ENCODE measurements at places on chromosomes 13 and 19.

- DNase-seq, result no peak
These were observed 1220.5 kb upstream of the SLC10A2 start for GRCh38 chr13:104286566-104287290.

- DNase-seq, result no peak
These were observed 110.2 kb upstream of the TSHZ3 start for GRCh38 chr19:31459430-31459829.

GRCh38 chr13:100549316-100549715 lies 39.3 kb downstream of the GGACT start:
- DNase-seq, result no peak

- DNase-seq, result no peak
These were observed 5.9 kb downstream of the SBK2 start for GRCh38 chr19:55530996-55531395.

DNA sequence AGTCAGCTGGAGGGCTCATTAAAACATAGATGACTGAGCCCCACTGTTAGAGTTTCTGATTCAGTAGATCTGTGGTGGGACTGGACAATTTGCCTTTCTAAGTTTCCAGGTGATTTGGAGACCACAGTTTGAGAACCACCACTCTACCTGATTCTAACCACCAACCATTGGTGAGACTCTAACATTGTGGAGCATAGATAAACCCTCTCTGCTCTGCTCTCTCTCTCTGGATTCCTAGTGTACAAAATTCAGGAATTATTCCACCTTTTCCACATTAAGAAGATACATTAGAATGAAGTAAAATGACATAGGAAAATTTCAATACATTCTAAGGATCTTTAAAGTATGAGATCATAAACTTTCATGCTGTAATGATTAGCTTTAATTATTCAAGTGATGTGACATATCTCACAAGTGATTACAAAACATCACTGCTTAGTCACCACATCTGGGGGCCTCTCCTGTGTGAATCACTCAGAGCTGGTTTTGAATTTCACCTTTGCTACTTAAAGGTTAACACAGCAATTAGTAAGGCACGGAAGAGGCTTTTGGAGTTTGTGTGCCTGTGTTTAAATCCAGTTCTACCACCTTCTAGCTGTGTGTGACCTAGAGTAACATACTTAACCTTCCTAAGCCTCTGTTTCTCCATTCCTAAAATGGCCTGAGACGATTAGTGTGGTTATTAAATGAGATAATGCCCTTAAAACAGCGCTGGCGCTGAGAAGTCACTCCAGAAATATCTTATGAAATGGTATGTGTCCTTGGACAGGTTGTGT lies 78.5 kb upstream of the NBEA start:
- DNase-seq, result no peak

GRCh38 chr13:41352935-41353840 lies 42.1 kb downstream of the NAA16 start:
- DNase-seq, result peak; percentile 28

DNA sequence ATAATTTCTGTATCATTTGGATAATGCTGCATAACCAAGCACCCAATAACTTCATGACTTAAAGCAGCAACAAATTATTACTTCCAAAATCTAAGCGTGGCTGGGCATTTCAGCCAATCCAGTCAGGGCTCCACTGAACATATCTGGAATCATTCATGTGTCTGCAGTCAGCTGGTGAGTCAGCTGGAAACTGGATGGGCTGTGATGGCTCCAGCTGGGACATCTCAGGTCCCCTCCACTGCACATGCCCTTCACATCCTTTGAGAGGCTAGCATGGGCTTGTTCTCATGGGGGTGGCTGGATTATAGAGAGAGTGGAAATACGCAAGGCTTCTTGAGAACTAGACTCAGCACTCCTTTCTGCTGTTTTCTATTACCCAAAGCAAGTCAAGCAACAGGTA lies 961.9 kb downstream of the DIAPH3 start:
- DNase-seq, result no peak

- DNase-seq, result no peak
These were observed 519.5 kb downstream of the SUCLA2 start for GRCh38 chr13:47481536-47481935.

DNA sequence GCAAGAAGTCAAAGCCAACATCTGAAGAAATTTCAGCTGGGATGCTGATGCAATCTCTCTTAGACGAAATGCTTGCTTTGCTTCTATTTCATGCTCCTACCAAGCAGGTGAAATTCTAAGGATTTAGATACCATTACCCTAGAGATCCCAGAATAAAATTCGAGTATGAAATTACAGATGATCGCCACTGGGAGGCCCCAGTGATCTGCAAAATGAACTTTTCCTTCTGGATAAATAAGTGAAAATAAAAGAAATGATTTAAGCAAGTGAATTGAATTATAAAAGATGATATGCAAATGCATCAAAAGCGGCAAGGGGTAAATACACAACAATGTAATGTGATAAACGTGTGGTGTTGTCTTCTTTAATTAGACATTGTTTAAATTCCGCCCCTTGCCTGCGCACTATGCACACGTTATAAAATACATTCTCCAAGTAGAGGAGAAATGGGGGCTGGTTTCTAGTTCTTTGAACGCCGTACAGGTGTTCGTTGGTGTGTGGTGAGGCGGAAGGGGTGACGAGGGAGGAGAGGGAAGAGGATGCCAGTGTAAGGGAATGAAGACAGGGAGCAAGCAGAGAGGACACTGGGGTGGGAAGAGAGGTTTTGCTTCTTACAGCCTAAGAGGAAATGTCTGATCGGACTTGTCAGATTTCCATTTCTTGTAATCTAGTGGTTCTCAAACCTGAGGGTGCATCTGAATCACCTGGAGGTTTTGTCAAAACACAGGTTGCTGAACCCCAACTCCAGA lies 58.0 kb downstream of the ERCC5 start:
- no peak for DNase-seq

GRCh38 chr19:33348301-33349010 lies 25.1 kb upstream of the CEBPG start:
- DNase-seq, result no peak

GRCh38 chr19:1893791-1894190 lies 8.5 kb upstream of the ABHD17A start:
- no peak for DNase-seq

- DNase-seq, result no peak
These were observed 62.4 kb upstream of the RNF113B start for GRCh38 chr13:98239162-98240076.

DNA sequence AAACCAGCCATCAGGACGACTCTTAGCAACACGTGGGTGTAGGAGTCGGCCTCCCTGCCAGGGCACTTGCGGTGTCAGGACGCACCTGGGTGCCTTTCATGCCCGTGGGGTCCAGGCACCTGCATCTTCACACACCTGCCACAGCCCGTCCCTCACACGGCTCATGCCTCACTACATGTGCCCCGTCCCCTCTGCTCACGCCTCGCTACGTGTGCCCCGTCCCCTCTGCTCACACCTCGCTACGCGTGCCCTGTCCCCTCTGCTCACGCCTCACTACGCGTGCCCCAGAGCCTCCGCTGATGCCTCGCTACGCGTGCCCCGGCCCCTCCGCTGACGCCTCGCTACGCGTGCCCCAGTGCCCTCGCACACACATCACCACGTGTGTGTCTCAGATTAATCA lies 58.0 kb upstream of the F7 start:
- DNase-seq, result no peak

GRCh38 chr13:99875391-99875790 lies 96.2 kb downstream of the ZIC5 start:
- no peak for DNase-seq

DNA sequence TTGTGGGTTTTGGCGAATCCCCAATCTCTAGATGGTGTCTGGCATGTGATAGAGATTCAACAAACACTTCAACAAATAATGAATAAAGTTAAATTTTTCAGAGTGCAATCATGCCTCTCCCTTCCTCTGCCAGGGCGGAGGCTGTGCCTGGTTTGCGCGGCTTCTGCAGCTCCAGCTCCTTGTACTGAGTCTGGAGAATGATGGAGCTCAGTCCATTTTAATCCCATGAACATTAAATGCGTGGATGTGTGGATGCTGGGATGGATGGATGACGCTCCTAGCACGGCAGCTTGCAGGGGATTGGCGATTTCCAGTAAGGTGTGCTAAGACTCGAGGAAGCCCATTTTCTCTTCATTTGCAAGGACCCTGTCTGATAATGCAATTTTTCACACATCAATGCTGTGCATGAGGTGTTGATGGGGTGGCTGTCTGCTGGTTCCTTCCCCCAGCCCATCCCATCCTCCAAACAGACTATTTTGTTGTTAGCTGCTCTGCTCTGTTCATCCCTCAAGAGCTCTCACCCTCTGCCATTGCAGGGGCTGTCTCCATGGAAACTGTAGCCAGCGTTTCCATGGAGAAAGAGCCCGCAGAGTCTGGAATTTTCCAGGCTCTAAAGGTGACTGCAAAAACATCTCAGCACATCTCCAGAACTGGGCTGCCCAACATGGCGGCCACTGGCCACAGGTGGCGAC lies 92.6 kb upstream of the PEG3 start:
- DNase-seq, result no peak

DNA sequence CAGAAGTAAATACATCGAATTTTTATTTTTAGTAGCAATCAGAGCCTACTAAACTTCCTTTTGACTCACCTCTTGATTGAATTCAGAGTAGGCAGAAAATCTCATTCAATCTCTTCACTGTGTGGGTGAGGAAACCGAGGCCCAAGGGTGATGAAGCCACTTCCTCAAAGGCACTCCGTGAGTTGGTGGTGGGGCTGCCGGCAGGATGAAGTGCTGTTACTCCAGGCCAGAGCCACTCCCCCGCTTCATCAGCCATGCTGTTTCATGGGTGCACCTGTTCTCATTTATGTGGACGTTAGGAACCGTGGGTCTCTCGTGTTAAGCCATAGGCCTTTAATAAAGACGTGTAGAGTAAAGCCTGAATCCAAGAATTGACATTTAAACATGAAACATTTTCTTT lies 13.2 kb downstream of the ING1 start:
- DNase-seq, result no peak

DNA sequence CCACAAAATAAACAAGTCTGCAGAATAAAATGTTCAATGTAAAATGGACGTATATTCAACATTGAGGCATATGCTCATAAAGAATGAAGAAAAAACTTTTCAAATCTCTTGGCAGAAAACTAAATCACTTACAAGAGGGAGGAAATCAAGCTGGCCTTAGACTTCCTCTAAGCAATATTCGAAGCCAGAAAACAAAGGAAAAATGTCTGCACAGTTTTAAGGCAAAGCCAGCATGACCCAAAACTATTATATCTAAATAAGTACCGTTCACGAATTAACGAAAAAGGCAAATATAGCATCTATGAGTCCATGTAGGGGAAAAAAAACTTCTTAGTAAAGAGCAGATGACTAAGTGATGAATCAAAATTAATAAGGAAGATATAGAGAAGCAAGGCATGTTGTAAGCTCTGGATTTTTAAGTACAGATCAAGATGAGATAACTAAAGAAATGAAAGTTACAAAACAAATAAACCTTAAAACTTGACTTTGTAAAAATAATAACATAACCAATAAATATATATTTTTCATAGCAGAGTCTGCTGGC lies 101.3 kb downstream of the KCNRG start:
- DNase-seq, result no peak

GRCh38 chr13:80740071-80740470 lies 399.1 kb upstream of the SPRY2 start:
- no peak for DNase-seq

DNA sequence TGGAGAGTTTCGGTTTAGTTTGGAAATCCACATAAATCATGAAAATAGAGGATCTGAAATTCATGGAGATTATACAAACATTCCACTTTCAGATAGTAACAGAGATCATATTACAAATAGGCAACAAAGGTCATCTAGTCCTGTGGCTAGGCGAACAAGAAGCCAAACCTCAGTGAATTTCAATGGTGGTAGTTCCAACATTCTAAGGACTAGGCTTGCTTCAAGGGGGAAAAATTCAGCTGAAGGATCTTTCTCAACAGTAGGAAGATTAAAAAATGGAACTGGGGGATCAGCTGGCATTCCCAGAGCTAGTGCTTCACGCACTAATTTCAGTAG lies 47.0 kb downstream of the FOXO1 start:
- no peak for DNase-seq

DNA sequence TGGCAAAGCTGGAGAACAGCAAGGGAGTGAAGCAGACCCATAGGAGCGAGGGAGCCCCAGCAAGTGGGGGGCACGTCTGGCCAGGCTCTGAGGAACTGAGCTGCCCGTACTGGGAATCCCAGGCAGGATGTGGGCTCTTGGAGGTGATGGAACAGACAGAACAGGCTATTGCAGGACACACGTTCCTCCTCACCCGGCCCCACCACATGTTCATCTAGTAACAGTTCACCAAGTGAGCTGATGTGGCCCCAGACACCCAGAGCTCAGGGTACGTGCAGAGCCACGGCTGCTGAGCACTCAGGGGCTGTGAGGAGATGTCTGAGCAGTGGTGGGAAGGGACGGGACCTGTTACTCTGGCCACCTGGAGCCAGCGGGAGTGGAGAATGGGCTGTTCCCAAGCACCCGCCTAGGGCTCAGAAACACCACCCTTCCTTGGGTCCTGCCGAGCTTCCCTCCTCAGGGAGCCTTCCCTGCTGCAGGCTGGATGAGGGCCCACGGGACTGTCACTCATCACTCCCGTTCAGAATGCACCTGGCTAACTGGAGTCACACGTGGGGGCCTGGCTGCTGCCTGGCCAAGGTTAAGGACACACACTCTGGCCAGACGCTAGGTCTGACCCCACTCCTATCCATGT lies 18.4 kb downstream of the ELL start:
- no peak for DNase-seq
